ENCODE measurements at places on chromosomes 6 and 20.

DNA sequence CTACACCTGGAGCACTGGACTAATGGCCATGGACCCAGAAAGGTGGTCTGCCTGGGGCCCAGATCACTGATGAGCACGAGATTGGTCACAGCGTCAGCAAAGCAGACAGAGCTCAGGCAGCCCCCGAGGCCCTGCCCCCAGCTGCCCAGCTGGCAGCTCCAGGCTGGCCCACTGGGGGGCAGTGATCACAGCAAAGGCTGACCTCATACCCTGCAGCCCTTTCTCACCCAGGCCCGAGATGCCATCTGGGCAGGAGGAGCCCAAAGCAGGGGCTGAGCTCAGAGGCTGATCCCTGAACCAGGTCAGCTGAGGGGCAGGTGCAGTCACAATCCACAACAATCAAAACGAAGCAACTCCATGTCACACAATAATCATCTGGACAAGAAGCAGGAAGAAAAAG is 4.1 kb downstream of the MAP1LC3A start:
- no peak for DNase-seq

DNA sequence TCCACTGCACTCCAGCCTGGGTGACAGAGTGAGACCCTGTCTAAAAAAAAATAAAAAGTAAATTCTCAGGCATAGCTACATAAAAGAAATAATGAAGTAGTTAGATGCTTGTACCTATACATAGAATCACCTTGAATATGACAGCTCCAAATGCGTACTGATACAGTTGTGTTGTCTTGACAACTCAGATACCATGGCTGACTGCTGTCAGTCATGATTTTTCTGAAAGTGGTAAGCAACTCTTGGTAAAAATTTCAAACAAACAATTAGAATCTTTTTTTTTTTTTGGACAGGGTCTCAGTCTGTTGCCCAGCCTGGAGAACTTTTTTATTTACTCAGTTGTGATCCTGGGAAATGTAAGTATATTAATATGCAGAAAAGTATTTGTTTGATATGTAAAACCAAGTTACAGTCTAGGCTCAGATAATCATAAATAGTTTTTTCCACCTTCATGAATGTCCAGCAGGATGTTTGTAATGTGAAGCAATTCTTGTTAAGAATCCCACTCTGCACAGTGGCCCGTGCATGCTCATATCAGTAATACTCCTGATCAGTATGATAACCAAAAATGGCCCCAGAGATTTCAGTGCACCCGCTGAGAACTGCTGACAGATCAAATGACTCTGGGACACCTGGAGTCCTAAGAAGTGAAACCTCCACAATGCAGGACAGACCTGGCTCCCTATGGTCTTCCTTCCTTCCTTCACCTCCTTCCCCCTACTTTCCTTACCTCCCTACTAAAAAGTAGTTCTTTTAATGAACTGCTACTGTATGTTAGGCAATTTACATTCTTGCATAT is 14.0 kb upstream of the MAPK13 start:
- DNase-seq = no peak

DNA sequence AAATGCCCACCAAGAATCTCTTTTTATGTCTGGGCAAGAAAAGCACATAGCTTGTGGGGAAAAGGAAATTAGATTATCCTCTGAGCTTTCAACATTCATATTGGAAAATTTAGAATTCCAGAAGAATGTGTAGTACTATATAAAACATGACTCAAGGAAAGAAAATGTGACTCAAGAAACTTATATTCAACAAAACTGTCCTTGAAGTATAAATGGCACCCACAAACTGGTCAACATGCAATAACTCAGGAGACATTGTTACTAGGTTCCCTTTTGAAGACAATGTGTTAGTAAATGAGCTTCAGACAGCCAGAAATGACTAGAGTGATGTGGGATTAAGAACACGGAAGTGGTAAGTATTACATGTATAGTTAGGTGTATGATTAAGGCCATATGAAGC is 26.1 kb upstream of the TINAG start:
- DNase-seq = no peak

GRCh38 chr20:1154691-1155090 is 30.1 kb downstream of the TMEM74B start:
- peak; percentile 39 for DNase-seq

DNA sequence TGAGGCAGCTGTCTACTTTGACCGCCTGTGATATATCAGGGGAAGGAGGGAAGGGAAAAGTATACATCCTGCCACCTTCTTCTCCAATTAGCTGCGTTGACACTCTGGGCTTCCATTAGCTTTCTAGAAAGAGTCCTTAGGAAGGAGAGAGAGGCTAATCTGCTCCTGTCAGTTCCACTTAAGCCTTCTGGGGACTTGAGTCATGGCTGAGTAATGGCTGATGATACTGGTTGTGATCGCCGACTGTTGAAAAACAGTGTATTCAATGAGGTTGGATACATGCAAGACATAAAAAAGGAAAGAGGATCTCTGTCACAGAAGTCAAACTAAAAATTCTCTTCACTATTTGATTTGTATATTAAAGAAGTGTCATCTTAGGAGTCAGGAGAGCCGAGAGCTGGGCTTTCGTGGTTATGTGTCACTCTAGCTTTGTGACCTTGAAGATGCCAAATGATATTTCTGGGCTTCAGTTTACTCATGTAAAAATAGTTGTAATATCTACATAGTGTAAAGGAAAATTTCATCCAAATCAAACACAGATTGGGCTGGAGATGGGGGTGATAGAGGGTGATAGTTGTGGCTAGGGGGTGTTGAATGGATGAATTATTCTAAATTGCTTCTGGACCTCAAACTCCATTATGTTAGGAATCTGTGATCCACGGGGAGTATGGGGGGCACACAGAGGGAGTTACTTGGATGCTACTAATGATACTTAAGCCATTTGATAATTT is 189.0 kb downstream of the UST start:
- DNase-seq = no peak

DNA sequence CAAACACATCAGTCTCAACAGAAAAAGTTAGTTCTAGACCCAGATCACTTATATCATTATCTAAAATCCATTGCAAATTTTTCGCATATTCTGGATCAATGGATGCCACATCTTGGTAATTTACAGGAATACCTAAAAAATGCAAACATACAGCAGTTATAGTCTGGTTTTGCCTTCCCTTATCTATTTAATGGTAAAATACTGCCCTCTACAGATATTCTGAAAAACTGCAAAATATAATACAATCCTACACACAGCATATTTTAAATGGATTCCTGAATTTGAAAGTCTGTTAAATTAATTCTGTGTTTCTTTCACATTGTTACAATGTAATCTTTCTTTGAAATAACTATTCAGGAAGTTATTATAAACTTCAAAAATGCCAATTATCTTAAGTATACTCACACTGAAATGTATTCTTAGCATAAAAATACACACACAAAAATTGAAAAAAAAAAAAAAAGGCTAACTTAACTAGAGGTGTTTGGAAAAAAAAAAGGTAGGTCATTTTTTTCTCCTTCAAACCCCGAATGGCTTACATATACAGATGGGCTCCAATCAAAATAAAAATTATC is 88.4 kb downstream of the HACE1 start:
- DNase-seq = no peak

GRCh38 chr6:5619249-5619648 is 357.9 kb downstream of the FARS2 start:
- DNase-seq = no peak

- peak; percentile 76 for DNase-seq
These were observed 10.6 kb downstream of the TEAD3 start for GRCh38 chr6:35486005-35486925.

- DNase-seq = no peak
These were observed 80.6 kb downstream of the PHF3 start for GRCh38 chr6:63716169-63716568.

- DNase-seq = peak; percentile 41
These were observed 55.7 kb upstream of the SLC23A2 start for GRCh38 chr20:5056801-5057599.

DNA sequence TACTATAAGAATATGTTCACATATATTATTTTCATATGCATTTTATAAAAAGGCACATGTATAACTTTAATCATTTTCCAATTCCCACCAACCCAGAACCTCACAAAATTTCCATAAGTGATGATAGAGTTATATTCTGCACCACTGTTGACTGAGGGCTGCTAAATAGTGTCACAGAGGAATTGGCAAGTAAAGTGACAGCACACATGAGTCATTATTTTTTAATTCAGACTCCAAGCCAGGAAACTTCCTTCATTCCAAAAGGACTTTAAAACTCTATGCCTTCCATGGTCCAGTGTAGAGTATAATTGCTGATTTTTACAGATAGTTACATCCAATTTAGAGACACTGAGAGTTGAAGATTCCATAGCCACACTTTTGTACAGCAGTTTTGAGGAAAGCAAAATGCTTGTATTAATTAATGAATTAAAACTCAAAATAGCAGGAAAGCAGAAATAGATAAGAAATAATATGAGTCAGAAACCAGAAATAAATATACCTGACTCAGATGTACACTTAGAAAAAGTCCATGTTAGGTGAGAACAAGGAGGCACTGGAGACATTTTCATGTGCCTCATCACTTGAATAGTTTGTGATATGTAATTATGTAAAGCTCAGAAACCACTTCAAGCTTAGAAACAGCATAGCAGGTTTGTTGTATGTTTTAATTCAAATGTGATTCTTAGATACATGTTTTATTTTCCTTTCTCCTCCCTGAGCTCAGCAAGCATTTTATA is 425.2 kb upstream of the OPRM1 start:
- no peak for DNase-seq

DNA sequence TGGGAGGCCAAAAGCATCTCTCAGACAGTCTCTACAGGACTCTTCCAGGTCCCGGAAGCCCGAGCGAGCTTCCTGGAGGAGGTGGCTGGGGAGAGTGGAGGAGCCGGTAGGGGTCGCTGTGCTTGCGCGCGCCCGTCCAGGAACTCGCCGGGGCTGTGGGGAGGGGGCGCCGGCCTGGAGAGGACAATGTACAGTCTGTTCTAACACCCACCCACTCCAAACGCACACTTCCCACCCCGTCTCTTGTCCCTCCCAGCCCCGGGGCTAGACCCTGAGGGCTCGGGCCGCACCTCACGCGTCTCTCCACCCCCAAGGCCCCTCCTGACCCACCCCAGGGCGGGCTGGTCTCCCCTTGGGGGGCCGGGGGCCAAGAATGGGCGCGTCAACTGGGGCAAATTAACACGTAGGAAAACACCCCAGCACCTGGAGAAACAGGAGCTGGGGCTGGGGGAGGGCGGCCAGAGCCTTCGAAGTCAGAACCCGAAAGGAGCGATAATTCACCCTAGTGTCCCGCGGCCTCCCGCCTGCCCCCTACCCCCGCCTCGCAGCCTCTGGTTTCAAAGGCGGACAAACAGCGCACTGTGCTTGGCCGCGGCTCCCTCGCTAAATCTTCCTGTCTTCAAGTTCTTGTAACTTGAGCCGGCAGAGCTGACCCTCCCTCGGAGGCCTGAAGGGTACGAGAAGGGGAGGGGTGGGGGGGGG is 103.2 kb upstream of the FOXP4 start:
- peak; percentile 67 for DNase-seq

DNA sequence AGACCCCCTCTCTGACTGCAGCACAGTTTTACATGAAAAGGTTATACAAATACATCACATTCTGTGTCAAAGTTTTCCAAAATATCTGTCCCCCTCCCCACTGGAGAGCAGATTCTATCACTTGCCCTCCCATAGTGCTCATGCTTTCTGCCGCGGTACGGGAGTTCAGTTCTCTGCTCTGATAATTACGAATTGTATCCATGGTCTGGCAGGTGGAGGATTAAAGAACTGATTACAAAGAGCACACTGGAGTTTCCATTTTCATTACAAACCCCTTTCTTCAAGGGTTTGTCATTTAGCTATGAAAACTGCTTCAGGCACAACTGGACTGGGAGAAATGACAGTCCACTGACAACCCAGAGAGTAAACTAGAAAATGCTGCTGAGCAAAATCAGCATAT is 166.0 kb downstream of the PDSS2 start:
- DNase-seq = no peak

DNA sequence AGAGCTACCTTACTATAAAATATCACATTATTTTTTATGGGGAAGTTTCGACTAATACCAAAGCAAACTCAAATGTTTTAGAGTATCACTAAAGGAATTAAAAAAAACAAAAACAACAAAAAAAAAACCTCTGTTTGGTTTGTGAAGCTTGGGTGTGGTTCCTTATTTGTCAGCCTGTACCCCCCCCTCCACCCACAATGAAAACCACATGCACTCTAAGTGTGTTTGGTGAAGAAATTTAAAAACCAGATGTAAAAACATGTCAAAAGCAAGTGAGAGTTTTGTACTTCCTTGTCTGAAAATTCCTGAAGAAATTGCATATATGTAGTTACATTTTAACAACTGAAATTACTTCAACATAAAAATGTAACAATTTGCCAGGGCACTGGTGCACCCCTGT is 3.1 kb downstream of the STK38 start:
- DNase-seq = no peak

GRCh38 chr6:19788686-19789085 is 48.5 kb upstream of the ID4 start:
- DNase-seq = no peak

DNA sequence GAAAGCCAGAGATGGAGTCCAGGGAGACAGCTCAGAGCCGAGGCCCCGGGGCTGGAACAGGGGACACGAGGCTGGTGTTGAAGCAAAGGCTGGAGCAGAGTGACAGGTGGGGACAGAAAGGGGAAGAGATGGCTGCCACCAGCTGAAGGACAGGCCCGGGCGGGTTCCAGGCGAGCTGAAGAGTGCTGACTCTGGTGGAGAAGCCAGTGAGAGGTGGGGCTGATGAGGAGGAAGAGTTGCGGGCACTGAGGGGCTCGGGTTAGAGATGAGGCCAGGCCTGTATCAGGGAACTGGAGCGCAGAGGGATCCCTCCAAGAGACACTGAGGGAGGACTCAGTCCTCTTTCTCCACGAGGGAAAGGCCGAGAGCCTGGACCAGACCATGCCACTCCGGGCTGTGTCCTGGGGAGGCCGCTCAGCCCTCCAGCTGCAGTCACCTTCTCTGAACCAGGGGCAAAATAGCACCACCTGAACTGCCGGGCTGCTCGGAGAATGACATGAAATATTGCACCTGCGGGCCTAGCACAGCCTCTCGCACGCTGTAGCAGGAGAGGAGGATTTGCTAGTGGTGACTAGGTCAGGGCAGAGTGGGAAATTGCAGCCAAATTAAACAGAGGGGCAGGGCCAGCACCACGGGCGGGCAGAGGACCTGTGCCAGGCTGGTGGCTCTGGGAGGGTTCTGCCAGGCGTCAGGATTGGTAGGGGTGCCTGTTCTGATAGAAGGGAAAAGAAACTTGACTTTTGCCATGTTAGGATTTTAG is 175.9 kb downstream of the ZDHHC14 start:
- no peak for DNase-seq

DNA sequence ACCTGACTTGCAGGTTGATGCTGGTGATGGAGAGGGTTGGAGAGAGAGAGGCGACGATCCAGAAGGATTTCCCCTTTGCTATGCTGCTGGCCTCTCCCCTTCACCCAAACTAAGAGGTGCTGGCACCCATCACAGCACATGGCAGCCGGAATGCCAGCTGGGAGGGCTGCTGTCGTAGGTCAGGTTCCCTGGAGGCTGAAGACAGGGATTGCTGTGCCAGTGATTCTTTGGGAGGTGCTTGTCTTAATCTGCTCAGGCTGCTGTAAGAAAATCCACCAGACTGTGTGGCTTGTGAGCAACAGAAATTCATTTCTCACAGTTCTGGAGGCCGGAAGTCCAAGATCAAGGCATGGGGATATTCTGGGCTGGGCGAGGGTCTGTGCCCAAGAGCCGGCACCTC is 4.4 kb upstream of the ARFGAP1 start:
- no peak for DNase-seq

GRCh38 chr6:129785047-129785755 is 75.2 kb upstream of the ARHGAP18 start:
- no peak for DNase-seq
